Brain (organoid and tissue), 16 donors: ENCODE measurements at places on chromosomes 11 and 22.
A peak's percentile ranks its signal among the peaks of the same experiment; 100 is the strongest.

- no peak for DNase-seq
Observed at GRCh38 chr11:8342821-8343681, 79.4 kb upstream of the LMO1 start.

DNA sequence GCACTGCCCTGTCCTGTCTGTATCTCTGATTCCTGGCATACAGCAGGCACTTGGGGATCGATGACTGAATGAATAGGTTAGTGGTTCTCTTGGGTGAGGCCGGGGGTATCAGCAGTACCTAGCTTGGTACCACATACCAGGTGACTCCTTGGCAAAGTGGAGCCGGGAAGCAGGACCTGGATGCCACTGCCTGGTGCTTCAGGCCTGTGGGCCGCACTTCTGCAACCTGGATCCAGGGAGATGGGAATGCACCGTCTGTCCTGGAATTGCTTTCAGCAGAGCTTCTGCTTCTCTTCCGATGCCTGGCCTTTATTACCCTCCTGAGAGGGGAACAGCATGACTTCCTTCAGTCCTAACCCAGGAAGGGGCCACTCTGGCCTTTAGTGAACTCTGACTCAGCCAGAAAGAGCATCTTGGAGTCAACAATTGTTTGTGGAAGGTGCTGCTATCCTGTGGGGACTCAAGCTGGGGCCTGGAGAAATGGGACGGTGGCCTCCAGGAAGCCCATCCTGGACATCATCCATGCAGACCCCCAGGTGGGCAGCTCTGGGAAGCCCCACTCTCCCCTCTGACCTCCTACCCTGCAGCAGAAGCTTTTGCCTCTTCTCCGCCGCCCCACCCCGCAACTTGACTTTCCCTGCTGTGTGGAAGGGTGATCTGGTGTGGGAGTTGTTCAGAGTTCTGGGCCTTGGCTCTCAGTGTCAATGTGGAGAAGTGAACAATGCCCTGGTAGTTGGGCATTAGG lies 5.1 kb downstream of the CD82 start:
- no peak for DNase-seq

- no peak for DNase-seq
Observed at GRCh38 chr11:44306918-44307244, 3.1 kb downstream of the ALX4 start.

DNA sequence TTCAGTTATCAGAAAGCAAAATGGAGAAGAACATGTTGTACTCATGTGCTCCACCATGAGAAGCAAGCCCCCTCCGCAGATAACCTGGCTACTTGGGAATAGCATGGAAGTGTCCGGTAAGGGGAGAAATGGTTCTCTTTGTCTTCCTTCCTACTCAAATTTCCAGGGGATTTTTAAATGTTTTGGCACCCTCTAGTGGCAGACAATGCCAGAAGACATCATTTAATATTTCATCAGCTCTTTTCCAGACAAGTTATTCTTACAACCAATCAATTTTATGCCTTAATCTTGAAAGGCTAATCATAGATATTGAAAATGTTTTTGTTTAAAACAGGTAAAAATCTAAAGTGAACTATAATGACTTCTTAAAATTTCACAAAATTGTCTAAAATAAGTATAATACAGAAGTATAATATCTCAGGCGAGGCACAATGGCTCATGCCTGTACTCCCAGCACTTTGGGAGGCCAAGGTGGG lies 15.7 kb downstream of the CRTAM start:
- DNase-seq, result peak; percentile 96

- DNase-seq, result no peak
Observed at GRCh38 chr11:66847461-66848232, 4.4 kb downstream of the RCE1 start.

- DNase-seq, result peak; percentile 33
Observed at GRCh38 chr11:123321636-123322035, 108.4 kb upstream of the GRAMD1B start.

DNA sequence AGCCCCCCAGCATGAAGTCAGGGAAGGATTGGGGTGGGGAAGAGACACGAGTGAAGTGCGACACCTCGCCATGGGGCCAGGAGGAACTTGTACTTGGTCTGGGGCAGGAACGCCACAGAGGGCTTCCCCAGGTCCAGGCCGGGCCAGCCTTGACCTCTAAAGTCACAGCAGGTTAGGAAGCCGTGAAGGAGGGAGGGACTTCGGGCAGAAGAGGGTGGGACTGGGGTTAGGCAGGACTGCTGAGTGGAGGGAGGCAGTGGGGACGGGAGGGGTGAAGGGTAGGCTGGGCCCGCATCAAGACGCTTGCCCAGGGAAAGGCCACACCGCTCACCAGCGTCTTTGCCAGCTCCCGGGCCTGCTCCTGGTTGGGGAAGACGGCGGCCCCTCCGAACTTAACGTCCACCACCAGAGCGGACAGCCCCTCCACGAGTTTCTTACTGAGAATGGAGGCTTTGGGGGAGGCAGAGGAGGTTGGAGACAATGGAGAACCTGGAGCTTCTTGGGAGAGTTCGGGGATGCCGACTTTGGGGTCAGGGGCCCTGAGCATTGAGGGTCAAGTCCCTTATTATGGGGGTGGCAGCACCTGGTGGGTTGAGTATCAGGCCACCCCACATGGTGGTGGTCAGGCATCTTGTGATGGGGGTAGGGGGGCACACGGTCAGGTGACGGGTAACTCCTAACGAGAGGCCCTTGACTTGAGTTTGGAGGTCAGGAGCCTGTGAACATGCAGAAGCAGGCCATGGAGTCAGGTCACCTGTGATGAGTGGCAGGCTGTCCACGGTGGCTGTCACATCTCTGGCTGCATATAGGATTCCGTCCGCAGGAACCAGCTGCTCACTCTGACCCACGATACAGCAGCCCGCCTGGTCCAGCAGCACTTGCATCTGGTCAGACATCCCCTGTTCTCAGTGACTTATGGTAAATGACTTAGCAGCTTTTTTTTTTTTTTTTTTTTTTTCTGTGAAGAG lies 1.7 kb upstream of the SCO2 start:
- DNase-seq, result no peak

GRCh38 chr11:129435499-129436245 lies 60.0 kb downstream of the BARX2 start:
- DNase-seq, result no peak

DNA sequence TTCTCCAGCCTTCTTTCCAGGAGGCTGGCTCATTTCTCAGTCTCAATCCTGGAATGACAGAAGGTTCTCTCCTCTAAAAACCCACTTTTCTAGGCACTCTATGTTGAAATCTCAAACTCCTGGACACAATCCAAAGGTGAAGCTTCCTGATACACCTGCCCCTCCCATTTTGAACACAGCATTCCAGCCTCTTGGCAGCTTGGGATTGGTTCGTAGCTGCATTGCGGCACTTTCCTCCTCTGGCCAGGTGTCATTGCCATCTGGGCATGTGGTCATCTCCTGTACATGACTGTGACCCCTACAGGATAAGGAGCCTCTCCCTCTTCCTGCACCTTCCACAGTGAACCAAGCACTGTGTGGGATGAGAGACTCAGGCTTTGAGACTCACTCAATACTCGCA lies 230.2 kb upstream of the B3GAT1 start:
- DNase-seq, result no peak

DNA sequence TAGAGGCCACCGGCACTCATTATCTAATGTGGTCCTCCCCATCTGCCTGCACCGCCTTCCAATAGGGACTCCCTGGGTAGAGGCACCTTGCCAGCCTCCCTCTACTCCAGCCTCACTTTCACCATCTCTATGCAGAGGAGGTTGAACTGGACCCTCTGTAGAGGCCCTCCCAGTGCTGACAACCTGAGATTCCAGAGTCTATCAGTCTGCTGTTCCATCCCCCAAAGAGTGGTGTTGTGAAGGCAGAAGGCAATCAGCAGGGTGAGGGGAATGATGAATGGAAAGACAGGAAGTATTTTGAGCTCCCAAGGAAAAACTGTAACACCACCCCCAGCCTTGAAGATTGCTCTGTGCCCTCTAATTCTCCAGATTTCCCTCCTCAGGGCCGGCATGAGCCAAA lies 77.9 kb downstream of the THAP12 start:
- no peak for DNase-seq

- no peak for DNase-seq
Observed at GRCh38 chr11:35163702-35164496, 24.9 kb downstream of the CD44 start.

GRCh38 chr11:121681550-121682268 lies 228.9 kb upstream of the SORL1-AS1 start:
- no peak for DNase-seq

- DNase-seq, result no peak
Observed at GRCh38 chr22:46480396-46480795, 57.0 kb downstream of the CELSR1 start.

DNA sequence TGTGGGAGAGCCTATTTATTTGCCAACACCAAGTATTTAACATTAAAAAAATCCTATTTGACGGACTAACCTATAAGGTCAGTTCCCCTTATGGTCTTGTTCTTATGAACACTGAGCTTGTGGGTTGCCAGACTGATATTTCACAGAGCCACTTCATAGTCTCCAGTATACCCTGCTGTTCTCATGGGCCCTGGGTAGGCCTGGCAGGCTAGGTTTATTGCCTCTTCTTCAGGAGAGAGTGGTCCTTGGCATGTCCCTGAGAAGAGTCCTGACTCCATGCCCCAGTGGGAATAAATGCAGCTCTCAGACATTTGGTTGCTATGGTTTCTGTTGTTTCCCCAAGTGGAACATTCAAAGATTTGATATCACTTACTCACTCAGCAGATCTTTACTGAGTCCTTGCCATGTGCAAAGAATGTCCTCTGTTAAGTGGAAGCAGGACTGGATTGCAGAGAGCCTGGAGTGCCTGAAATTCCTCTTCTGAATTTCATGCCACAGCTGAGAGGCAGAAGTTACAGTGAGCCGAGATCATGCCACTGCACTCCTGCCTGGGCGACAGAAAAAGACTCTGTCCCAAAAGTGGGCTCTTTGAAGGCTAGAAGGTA lies 15.7 kb downstream of the SLC5A1 start:
- peak; percentile 32 for DNase-seq

DNA sequence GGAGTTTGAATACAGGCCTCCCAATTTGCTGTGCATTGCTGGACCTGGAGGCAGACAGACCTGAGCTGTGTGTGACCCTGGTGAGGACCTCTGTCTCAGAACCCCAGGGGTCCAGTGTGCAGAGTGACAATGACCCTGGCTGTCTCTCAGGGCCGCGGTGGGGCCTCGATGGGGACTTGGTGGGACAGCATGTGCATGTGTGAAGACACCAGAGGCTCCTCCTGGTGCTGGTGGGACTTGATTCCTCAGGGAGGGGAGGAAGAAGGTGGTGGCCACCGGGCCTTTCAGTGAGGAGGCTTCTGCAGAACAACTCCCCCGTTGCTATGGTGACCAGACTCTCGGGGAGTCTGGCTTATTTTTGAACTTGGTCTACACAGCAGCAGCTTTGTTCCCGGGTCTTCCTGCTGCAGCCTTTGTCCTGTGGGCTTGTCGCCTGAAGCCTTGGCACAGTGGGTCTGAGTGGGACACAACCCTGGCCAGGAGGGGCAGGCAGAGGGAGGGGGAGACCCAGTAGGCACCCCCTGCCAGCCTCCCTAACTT lies 35.3 kb downstream of the MCM5 start:
- peak; percentile 66 for DNase-seq

DNA sequence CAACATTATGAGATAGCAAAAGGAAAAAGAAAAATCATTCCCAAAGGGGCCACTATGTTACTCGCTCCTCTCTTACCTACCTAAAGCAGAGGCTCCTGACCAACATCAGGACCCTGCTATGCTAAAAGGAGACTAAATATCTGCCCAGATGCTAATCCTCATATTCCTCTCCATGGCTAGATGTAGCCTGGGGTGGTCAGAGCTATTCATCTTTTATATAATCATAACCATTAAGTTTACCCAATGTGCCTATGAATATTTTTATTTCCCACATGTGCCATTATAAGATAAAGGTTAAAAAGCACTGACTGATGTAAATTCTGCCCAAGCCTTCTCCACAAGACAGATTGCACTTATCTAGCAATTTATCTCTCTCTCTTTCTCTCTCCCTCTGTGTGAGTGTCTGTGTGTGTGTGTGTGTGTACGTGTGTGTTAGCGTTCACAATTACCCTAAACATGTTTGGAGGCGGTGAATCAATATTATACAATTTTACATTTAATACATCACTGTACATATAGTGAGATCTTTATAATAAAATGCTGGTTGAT lies 41.2 kb upstream of the ANO5 start:
- no peak for DNase-seq

GRCh38 chr11:123135863-123136446 lies 59.1 kb downstream of the CLMP start:
- DNase-seq, result no peak

DNA sequence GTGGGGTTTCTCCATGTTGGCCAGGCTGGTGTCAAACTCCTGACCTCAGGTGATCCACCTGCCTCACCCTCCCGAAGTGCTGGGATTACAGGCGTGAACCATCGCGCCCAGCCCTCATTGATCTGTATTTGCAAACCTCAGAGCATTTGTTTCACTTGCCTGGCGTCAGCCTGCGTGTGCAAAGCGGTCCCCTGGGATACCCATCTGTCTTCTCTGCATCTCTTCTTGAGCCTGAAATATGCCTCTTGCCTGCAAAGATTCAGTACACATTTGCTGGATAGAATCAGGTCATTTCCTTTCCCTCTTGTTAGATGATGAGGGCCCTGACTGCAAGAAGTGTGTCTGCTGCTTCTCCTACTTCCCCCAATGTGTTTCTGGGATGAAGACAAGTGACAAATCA lies 1291.0 kb downstream of the TBC1D22A start:
- DNase-seq, result peak; percentile 60

GRCh38 chr11:62108017-62108750 lies 15.6 kb upstream of the INCENP start:
- peak; percentile 84 for DNase-seq

DNA sequence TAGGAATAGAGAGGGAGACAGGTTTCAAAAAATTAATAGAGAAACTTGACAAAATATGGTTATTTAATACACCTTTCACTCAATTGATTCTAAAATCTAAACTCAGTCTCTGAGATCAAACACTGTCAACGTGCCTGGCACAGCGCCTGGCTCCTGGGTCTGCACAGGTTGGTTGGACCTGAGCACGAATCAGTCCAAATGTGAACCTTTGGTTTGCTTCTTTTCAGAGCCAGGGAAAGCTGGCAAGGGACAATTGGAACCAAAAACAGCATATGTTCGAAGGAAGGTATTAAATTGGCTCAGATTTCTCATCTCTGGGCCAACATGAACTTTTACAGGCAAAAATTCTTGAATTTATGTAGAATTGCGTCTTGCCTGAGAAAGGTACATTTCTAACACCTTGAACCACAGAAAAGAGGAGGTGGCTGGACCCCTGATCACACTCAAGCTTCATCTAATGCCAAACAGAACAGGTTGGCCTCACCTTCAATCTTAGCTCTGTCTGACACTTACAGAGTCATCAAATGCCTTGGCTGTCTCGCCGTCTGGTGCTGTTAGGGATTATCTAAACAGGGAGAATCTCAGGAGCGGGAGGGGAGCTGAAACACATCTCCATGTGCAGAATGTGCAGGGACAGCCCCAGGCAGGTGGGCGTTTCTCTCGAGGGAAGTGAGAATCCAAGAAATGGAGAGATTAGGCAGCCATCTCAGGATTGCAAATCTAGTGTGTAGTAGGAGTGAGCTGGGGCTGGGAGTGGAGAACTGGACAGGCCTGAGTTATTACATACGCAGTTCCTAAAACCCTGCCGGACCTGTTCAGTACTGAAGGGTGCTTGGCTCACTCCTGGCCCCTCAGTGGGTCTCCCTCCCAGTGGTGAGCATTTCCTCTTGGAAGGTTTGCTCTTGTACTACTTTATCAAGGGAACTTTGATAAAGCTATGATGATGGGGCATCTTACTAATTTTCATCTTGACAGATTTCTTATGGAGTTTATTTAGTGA lies 442.2 kb upstream of the B3GAT1 start:
- DNase-seq, result peak; percentile 93

- no peak for DNase-seq
Observed at GRCh38 chr11:73416786-73417185, 40.6 kb downstream of the RELT start.
